ENCODE measurements at places on chromosomes 5 and 9. TPM values are rescaled to one million over a fixed set of nuclear protein-coding genes. Genes with fewer than 3 reads are reported as not detected.
A peak's percentile ranks its signal among the peaks of the same experiment; 100 is the strongest.

- no peak for DNase-seq
Observed at GRCh38 chr5:119395080-119395836, 39.4 kb downstream of the TNFAIP8 start.

The SGCD gene
- 0.04 TPM for total RNA-seq

DNA sequence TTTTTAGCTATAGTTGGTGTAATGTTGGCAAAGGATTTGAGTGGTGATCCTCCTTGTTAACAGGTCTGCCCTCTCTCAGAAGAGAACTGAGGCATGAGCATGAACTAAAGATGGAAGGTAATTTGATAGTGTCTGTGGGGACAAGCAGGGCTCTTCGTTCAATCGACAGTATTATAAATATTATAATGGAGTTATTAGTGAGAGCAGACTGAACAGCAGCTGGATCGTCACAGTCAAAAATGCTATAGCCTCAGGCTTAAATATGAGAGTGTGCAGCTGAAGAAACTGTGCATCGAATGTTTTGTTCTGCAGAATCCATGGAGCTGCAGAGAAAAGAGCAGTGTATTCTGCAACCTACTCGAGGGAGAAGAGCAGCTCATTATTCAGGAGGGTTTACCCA lies 757.3 kb downstream of the DNAH5 start:
- no peak for DNase-seq

The ADAMTS2 gene
- total RNA-seq: 5.2 TPM

- no peak for DNase-seq
Observed at GRCh38 chr5:143642791-143643190, 169.2 kb upstream of the HMHB1 start.

- no peak for DNase-seq
Observed at GRCh38 chr5:94885931-94886330, 267.5 kb downstream of the SLF1 start.

The C5 gene
- total RNA-seq: 0.15 TPM

DNA sequence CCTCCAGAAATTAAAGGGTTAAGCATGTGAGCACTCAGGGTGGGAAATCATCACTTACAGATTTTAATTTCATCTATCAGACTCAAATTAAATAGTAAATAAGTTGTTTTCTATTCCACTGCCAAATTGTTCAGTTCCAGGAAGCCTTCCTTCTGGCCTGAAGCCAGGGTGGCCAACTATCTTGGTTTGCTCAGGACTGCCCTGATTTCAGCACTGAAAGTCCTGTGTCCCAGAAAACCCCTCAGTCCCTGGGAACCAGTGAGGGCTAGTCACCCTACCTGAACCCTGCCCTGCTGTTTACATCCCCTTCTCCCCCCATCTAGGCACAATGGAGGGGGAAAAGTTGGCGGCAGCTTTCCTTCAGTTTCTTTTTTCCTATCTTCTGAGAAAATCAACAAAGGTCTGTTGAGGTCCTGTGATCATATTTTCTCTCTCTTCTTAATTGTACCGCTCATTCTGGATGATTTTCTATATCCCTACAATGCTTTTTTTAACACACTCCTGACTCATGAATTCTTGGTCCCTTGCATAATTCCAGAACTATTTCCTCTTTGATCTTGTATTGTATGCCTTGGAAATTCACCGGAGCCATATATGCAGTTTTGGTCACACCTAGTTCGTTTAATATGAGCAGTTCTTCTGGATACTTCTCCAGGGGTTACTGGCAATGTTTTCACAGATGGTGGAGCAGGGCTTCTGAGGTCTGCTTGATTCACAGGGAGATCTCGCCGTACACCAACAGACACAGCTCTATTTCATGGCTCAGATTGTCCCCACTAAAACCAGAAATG lies 103.8 kb downstream of the MAP1B start:
- DNase-seq: no peak

The CMYA5 gene
- 0.65 TPM for total RNA-seq

DNA sequence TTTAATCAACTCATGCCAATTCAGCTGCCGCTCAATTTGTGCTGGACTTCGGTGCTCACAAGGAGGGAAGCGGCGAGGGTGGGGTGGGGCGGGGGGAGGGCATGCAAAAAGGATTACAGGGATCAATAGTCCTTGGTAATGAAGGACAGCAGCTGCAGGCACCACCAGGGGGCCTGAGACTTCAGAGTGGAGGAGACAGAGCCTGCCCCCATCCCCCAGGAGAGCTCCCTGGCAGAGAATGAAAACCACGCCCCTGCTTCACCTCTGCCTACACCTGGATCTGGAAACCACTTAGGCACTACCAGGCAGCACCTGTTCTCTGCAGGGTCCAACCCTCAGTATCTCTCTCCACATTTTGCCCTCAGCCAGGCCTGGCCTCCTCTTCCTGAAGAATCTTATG lies 155.6 kb downstream of the TRIM32 start:
- peak; percentile 63 for DNase-seq

The PCDHGA10 gene
- total RNA-seq: 2.2 TPM

The COMMD10 gene
- 43.4 TPM for total RNA-seq

DNA sequence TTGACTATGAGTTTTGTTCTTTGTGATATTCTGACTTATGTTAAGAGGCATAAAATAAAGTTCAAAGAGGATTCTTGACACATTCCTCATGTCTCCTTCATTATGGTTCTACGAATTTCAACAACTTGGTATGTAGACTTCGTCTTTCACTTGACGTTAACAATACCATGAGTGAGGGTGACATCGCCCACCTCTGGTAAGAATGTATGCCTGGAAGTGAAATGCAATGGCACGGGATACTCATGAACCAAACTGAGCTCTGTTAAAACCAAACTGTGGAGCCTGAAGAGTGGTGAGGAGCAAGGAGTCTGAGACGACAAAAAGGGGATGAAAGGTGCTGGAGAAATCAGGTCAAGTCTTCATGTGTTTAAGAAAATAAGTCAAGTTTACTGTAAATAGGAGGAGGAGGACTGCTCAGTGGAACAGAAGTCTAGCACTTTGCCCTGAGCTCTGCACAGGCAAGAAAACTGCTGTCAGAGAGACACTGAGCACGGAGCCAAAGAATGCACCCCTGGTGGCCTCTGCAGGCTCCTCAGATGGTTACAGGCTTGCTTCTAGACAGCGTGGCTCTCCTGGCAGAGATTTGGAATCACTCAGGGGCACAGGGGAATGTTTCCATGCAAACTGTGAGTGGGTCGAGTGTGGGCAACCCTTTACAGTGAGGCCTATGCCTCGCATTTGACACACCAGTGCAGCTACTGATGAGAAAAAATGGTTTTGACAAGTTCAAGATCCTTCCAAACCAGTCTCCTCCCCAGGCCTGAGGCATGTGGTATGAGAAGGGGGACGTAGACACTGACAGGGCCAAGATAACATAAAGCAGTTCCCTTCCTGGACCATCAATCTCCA lies 470.1 kb downstream of the IRX1 start:
- DNase-seq: no peak

The CARD19 gene
- total RNA-seq: 27.7 TPM

The TMEM174 gene
- not detected for total RNA-seq

The SMIM33 gene
- total RNA-seq: not detected

- no peak for DNase-seq
Observed at GRCh38 chr5:96172436-96172835, 210.8 kb upstream of the ELL2 start.

DNA sequence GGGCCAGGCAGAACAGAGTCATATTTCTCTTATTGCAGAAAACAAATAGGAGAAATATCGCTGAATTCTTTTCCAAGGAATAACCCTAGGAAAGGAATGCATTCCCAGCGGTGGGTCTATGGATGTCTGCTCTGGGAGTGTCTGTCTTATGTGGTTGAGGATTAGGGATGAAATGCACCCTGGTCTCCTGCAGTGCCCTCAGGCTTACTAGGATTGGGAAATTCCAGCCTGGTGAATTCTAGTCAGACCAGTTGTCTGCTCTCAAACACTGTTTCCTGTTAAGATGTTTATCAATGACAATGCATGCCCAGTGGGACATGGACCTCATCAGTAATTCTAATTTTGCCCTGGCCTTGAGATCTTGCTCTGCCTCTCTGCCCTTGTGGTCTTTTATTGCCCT lies 136.1 kb upstream of the ELAVL2 start:
- no peak for DNase-seq

The GABRA1 gene
- total RNA-seq: 17.3 TPM

The DNLZ gene
- total RNA-seq: 17.9 TPM

DNA sequence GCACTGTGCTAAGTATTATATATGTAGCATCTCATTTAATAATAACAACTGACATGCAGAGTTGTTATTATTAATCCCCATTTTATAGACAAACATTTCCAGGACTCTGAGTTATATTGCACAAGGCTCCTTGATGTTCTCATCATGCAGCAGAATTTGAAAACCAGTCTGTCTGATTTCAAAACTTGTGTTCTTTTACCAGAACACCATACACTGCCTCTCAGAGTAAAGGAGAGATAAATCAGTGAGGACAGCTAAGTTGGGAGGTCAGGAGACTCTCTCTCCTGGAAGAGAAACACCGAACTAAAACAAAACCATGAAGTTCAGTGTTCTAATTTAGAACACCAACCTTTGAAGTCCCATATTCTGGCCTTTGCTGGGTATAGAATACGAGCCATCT lies 92.7 kb upstream of the TNC start:
- DNase-seq: no peak

GRCh38 chr5:120088836-120089235 lies 375.3 kb upstream of the PRR16 start:
- DNase-seq: no peak

The UBAC1 gene
- total RNA-seq: 59.3 TPM

DNA sequence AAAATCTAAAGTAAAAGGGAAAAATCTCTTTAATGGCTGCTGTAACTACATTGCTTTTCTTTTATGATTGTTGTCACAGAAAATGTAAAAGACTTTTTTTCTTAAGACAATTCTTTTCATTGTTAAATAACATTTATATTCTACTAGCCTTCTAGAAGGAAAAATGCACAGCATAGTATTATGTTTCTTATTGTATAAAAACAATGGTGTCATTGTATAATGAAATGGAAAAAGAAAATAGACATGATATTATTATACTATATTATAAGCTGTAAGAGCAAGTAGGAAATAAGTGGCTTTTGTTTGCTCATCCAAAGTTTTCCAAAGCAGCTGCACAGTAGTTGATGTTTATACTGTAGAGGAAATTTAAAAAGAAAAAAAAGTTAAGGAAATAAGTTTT lies 1021.7 kb downstream of the EFNA5 start:
- no peak for DNase-seq

GRCh38 chr9:15156241-15156640 lies 150.8 kb downstream of the TTC39B start:
- DNase-seq: no peak

- DNase-seq: no peak
Observed at GRCh38 chr5:150538007-150538917, 30.3 kb downstream of the NDST1 start.

DNA sequence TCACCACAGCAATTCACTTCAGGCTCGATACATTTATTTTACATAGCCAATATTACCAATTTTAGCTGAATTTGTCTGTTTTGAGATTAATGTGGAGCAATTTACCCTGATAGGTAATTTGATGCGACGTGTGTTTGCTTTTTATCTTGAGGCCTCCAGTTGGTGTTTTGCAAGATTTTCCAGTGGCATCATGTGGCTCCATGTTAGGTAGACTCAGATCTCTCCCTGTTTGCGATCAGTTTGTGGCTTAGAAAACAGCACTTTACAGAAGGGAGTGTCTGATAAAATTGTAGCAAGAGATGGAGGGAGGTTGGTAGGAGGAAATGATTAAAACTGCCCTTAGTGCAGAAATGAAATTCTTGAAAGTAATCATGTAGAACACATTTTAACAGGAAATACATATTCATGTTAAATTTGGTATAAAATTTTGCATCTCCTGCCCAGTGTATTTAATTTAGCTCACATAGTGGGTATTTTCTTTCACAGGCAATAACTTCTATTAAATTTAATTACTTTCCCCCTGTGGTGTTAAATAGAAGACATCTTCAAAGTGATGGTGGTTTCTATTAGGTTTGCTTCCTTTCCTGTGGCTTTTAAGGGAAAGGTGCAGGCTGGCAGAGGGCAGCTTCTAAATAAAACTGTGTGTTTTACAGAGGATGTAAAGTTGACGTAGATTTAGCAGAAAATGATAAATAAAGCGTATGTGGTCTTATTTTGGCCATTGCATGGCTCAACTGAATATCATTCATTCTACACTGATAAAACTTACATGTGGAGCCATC lies 135.8 kb downstream of the KDM4C start:
- no peak for DNase-seq

The DOCK2 gene
- total RNA-seq: 8.5 TPM
